BE2C (cell line): ENCODE measurements at places on chromosomes 3 and 15.

DNA sequence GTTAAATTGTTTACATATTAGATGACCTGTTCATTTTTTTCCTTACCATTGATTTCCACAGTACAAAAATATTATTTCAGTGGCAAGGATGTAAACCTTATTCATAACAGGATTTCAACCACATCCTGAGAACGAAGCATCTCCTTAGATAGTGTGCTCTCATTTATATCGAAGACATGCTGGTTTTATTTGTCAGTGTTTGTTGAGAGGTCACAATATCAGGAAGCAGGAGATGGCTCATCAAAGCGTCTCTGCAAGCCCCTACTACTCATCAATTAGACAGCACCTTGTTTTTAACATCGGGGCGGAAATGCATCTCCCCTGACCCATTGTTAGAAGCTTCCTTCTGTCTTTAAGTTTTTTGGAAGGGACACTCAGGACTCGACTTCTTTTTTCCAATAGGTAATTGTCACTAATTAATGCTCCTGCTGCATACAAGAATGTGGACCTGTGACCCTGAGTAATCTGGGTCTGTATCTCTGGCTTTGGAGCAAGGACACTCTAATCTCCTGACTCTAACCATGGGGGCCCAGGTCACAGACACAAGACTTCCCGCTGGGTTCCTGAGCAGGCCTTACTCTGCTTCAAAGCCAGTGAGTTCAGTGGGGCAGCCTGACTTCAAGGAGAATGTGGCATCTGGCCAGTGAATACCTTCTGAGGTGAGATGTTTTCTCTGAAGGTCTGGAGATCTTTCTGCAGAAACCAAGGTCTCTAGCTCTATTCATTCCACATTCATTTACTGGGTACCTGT, 50.3 kb downstream of the MECOM start:
- DNase-seq: no peak

DNA sequence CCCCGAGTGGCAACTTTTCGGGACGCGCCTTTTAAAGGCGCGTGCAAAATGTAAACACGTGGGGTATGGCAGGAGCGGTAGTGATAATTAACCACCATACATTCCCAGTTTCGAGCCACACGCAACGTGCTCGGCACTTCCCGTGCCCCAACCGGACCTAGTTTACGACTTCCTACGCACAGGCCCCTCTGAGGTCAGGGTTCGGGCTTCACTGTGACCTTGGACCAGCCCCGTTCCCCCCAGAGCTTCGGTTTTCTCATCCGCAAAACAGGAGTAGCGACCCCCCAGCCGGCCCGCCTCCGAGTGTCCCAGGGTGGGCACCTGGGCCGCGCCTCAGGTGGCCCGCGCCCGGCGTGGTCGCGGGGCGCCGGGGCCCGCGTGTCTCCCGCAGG, 451 bp downstream of the CHCHD4 start:
- no peak for DNase-seq

DNA sequence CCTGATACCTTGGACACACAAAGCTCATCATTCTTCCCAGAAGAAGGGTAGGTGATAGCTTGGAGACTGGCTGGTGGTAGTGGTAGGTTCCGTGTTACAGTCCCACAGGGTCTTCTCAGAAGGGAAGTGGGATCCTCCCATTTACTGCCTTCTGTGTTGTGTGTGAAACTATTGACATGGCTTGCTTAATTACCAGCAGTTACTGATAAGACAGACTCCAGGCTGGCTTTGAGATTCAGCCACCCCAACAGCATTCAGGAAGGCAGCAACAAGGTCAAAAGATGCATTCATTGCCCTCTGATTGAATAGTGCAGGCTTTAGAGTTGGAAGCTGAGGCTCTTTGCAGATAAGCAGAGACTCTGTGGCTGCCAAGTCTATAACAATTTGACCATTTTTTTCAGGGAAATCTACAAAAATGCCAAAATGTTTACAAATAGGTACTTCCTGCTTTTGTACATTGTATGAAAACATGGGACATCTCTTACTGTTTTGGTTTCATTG, 7.7 kb downstream of the ARNT2 start:
- DNase-seq: no peak

DNA sequence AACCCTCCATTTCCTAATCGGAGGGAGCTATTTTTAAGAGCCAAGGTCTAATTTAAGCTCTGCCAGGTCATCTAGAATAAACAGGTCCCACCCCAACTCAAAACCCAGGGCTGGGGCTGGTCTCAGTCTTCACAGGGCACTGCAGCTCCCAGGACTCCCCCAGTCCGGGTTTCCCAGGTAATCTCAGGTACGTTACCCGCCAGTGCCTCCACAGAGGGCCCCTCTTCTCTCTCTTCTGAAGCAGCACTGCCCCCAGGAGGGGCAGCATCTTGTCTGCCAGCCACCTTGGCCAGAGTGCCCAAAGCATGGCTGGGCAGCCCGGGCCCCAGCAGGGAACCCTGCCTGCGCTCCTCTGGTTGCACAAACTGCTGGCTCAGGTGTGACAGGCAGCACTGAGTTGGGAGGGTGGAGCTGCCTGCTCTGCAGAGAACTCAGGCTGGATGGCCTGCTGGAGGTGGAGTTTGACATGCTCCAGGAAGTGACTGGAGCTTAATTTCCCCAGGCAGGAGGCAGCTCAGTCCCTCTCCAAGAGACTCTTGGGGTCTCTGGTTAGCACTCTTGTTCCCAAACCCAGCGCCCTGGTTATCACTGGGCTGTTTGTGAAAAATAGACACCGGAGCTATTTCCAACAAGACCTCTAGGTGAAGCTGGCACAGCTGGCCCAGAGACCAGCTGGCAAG, at the start of gene PLA2G4F:
Gene PLA2G4F, minus strand, starts transcription at position 394 of the 680 bp plus-strand sequence. Its CDS starts 87 bp downstream, at position 307.
- DNase-seq: no peak

- no peak for DNase-seq
These were observed 48.6 kb downstream of the CHST2 start for GRCh38 chr3:143167969-143168854.

- DNase-seq: no peak
These were observed 215.2 kb upstream of the BCHE start for GRCh38 chr3:166052440-166052839.

GRCh38 chr3:73254062-73254461, 192.6 kb downstream of the EBLN2 start:
- DNase-seq: no peak

- DNase-seq: no peak
These were observed 105.2 kb downstream of the EPHA3 start for GRCh38 chr3:89212619-89213018.

DNA sequence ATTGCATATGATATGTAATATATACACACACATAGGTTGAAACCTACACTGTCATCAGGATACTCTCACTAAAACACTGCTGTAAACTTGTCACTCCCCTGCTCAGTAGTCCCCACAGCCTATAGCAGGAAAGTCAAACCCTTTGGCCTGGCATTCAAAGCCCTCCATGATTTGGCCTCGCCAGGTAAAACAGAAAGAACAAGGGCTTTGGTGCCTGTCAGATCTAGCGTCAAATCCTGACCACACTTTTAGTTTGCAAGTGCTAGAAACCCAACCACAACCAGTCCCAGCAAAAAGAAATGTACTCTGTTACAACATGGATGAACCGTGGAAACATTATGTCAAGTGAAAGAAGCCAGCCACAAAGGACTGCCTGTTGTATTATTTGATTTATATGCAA, 11.4 kb downstream of the CRABP1 start:
- DNase-seq: no peak

DNA sequence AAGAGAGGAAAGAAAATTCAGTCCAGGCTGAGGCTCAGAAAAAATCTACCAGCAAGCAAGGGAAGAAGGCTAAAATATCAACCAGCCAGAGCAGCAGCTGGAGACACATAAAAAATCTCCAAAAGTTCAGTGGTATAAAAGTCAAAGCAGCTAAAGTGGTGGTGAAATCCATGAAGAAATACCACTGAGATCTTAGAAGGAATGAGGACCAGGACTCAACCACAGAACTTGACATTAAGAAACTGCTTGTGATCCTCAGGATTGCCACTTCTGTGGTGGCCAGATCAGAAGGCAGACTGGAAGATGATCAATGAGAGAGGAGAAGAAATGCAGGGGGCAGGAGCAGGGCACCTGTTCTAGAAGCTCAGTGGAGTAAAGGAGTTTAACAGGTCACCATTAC, 22.5 kb downstream of the CNTN3 start:
- no peak for DNase-seq

DNA sequence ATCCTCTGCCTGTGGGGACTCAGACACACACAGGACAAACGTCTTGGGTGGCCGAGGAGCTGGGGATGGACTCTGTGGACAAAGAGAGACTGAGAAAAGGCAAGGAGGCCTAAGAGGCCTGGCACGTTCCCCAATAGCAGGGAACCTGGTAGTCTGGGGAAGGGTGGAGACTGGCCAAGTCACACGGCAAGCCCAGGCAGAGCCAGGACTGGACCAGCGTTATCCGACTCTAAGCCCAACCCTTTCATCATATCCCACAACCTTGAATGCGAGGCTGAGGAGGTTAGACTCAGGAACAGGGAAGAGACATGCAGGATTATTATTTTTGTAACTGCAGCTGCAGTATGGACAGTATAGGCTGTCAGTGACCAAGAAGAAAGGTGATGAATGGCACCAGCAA, 53.4 kb downstream of the SLC6A11 start:
- DNase-seq: no peak

- peak; percentile 1 for DNase-seq
These were observed 123.2 kb downstream of the LRRK1 start for GRCh38 chr15:101042320-101042719.

- DNase-seq: no peak
These were observed 25.5 kb downstream of the SLC12A8 start for GRCh38 chr3:125186800-125187598.

DNA sequence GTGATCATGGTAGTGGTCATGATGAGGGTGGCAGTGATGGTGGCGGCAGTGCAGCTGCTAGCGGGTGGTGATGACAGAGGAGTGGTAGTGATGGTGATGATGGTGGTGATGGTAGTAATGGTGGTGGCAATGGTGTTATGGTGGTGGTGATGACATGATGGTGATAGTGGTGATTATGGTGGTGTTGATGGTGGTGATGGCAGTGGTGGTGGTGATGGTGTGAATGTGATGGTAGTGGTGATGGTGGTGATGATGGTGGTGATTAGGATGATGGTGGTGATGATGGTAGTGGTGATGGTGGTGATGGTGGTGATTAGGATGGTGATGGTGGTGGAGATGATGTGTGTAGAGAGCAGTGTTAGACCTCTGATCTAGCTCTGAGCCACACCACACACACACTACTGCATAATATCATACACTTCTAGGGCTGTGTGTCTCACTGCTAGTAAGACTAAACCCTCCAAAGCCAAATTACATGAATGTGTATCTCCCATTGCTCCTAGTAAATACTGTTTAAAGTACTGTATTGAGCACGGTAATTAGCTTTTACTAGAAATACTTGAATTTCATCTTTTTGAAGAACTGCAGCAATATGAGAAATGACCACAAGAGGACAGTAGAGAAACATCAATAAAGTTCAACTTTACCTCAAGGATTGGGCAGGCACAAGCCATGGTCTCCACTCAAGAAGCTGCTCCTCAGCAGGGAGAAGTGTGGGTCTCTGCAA, 28.8 kb downstream of the TMED3 start:
- DNase-seq: peak; percentile 41

DNA sequence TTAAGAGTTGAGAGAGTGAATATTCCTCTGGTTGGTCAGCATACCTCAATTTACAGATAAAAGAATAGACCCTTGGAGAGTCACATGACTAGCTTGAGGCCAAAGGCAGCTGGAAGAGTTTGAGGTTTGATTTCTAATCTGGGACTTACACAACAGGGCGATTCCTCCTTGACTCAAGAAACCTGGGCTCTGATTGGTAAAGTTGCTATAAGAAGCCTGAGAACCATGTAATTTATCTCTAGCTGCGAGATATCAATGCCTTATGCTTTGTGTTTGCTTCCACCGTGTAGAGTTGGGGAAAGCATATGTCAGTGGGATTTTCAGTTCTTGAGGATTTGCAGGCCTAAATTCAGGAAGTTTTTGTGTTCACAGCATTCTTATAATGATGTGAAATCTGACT, 206.0 kb downstream of the KLHL25 start:
- no peak for DNase-seq

DNA sequence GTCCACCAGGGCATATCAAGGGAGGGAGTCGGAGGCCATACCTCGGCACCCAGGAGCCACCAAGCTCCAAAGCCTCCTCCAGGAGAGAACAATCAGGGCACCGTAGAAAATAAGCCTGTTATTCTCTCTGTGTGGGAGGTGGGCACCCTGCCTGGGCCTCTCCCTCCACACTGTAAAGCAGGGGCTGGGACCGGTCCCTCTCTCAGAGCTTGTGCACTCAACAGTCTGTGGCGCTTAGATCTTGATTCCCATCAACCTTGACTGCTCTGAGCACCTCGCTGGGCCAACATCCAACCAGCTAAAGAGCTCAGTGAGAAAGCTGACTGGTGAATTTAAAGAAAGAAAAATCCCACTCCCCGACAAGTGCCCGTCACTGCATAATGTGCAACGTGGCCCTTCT, 53.0 kb downstream of the PCSK6 start:
- no peak for DNase-seq

DNA sequence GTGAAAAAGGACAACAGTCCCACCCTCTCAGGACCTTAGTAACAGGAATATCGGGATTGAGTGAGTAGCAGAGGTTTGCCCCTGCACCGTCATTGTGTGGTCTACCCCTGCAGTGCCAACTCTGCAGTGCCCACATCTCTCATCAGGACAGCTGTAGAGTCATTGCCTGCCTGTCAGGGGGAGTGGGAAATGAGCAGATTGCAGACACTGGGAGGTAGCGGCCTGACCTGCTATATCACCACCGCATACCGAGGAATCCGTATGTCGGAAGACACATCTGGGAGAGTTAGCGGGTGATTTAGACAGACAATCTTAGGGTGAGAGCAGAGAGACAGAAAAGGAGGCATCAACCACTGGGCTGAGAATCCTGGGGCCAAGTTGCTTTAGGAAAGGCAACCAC, 218.1 kb downstream of the EPHB1 start:
- no peak for DNase-seq
